ENCODE measurements at places on chromosomes 1 and 21.

DNA sequence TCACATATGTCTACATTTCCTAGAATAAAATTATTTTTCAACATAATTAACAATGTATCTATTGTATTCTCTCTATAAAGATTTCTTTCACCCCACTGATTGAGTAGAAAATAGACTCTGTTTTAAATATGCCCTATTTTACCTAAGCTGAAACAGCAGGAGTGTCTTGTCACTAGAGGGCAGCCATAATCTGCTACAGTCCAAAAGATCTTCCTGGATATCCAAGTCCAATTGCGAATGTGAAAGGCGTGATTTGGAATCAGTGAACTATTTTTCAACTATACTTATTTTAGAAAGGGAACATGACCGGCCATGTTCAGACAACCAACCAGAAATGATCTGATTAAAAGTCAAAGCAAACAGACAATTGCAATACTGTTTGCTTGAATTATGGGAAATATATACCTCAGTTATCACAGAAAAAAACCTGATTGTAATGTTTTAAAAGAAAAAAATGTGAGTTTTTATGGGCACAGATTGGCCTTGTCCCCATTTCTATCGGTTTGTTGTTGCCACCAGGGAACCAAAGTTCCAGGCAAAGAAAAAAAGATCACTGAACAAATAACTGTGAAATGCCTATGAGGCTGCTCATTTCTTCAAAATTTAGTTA lies 1211.0 kb upstream of the ADGRL4 start:
- no peak for DNase-seq

DNA sequence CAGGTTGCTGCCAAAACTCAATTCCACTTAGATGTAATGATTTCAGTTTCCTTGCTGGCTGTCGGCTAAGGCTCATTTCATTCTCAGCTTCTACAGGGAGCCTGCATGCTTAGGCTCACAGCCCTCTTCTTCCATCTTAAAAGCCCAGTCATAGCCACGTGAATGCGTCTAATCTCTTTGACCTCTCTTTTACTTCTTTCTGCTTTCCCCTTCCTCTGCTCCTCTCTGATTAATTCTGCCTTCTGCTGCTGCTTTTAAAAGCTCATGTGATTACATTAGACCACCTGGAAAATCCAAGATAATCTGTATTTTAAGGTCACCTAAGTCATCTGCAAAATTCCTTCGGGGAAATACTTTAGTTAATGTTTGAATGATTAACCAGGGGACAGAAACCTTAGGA lies 812.8 kb upstream of the BRINP3 start:
- DNase-seq = no peak

DNA sequence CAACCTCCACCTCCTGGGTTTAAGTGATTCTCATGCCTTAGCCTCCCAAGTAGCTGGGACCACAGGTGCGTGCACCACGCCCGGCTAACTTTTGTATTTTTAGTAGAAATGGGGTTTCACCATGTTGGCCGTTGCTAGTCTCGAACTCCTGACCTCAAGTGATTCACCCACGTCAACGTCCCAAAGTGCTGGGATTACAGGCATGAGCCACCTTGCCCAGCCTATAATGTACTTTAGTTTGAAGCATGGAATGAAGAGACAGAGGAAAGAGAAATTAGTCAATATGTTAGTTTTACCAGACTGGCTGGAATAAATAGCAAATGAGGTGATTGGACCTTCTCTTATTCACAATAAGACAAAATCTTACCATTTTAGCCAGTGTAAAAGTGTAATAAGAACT lies 89.0 kb downstream of the GTF2B start:
- DNase-seq = no peak

DNA sequence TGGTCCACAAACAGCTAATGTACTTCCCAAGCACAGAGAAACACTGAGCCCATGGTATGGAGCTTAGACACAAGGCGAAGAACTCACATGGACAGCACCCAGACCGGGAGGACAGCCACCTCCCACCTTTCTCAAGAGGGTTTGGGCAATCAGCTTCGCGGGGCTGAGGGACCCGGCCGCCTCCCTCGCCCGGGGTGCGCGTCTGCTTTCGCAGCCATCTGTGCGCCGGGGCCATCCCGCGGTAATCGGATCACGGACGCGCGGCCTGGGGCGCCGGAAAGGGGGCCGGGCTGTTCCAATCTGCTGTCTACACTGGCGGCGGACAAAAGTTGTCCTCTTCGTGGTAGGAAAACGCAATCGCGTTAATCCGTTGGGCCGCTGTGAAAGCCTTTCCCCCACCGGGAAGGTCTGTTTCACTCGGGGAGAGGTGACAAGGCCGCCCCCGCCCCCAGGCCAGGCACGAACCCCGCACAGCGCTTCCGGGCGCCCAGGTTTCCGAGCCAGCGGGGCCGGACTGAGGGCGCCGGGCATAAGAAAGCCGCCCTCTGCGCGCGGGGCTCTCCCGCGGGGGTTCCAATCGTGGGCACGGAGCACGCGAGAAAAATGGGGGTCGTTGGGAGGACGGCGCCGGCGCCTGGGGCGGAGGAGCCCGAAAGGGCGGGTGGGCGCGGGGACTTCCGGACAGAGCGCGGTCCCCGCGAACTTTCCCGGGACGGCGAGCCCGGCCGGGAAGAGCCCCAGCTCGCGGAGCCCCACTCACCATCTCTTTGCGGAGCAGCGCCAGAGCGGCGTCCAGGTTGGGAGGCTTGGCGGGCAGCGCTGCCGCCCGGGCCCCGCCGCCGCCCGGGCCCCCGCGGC lies 664 bp downstream of the FAM89A start:
- DNase-seq = no peak

Measured in anterior cingulate cortex (tissue), 58 donors.